ENCODE measurements at places on chromosomes 5 and 9.

DNA sequence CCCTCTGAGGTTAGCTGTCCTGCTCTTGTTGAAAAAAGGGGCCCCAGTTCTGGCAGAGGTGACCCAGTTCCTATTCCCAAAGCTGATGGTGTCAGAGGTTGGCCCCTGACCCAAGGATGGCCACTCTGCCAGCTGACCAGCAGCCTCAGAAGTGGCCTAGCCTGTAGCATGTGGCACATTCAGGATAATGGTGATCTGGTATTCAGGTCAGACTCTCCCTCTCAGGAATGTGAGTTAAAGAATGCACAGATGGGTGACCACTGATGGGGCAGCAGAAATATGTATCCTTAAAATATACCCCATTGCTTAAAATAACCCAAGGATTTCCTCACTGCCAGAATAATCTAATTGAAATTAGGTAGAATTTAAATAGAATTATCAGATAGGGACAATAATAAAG, 369.2 kb downstream of the SEMA5A start:
- no peak overlapping the region for H3K27ac ChIP-seq
- H3K4me3 ChIP-seq: no peak overlapping the region
- H3K4me1 ChIP-seq: peaks cover 19% of the 10 kb centered on the region
- H3K27me3 ChIP-seq: no peaks in the 10 kb centered on the region
- DNase-seq: no peak

DNA sequence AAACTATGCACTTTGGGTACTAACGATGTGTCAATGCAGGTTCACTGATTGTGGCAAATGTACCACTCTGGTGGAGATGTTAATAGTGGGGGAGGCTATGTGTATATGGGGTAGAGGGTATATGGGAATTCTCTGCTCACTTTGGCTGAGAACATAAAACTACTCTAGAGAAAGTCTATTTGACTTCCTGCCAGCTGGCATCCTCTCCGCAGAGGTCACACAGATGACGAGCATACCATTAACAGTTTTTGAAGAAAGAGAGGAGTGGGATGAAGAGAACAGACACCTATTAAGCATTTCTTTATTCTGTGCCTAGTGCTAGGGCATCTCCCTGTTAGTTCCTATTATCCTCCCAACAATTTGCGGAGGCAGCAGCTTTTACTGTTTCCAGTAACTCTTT, 58.4 kb upstream of the TRIM32 start:
- H3K27me3 ChIP-seq: no peaks in the 10 kb centered on the region
- no peak overlapping the region for H3K27ac ChIP-seq
- H3K4me3 ChIP-seq: no peak overlapping the region
- no peaks in the 10 kb centered on the region for H3K36me3 ChIP-seq
- no peaks in the 10 kb centered on the region for H3K4me1 ChIP-seq

- H3K4me3 ChIP-seq: no peak overlapping the region
- H3K36me3 ChIP-seq: no peaks in the 10 kb centered on the region
- H3K27ac ChIP-seq: no peak overlapping the region
- DNase-seq: no peak
Observed at GRCh38 chr5:94442076-94442475, 176.3 kb downstream of the KIAA0825 start.

- no peaks in the 10 kb centered on the region for H3K36me3 ChIP-seq
- H3K27me3 ChIP-seq: peaks cover 10% of the 10 kb centered on the region
- DNase-seq: no peak
- H3K4me1 ChIP-seq: no peaks in the 10 kb centered on the region
- H3K27ac ChIP-seq: no peak overlapping the region
Observed at GRCh38 chr5:180668835-180669596, 19.6 kb upstream of the FLT4 start.

GRCh38 chr5:109451146-109451545, 41.4 kb upstream of the PJA2 start:
- H3K36me3 ChIP-seq: no peaks in the 10 kb centered on the region
- no peak for DNase-seq
- no peak overlapping the region for H3K27ac ChIP-seq
- no peaks in the 10 kb centered on the region for H3K27me3 ChIP-seq

- no peaks in the 10 kb centered on the region for H3K27me3 ChIP-seq
- no peak for DNase-seq
- H3K4me3 ChIP-seq: no peak overlapping the region
- peaks cover 5% of the 10 kb centered on the region for H3K4me1 ChIP-seq
Observed at GRCh38 chr9:126419475-126419874, 92.8 kb downstream of the MVB12B start.

DNA sequence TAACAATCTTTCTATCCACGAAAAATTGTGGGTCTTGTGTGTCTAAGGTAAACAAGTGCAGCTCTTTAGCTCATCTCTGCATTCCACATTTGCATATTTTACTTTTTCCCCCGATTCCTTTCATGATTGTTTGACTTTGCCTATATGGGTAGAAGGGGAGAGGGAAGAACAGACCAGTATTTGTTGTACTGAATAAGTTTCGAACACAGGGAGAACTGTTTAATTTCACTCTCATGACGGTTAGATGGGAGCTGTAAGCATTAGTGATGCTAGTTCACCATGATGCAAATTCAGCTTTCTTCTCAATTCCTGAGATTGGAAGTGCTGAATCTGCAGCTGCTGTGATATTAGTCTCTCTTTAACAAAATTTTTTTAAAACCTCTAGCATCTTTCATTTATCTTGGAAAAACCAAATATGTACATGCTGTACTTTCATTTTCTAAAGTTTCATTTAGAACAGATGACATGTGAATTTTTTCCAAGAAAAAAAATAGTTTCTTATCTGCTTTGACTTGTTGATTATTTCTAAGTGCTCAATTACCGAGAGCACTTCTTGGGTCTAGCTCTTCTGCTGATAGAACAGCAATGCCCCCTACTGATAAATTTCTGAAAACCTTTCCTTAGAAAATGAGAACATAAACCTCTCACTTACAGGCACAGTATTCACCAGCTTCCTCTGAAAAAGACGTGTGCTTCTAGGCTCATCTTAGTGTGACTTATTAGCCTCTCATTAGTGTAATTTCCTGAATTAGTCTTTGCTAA, 149.5 kb downstream of the BAAT start:
- no peaks in the 10 kb centered on the region for H3K4me1 ChIP-seq
- DNase-seq: no peak
- no peak overlapping the region for H3K4me3 ChIP-seq
- no peaks in the 10 kb centered on the region for H3K36me3 ChIP-seq
- H3K27me3 ChIP-seq: no peaks in the 10 kb centered on the region

Measured in keratinocyte (primary cell).